Sciatic nerve (tissue), 2 donors: ENCODE measurements at places on chromosomes 5 and 9. TPM values are rescaled to one million over a fixed set of nuclear protein-coding genes. Genes with fewer than 3 reads are reported as not detected.

The HNRNPK gene
- total RNA-seq = 425 TPM

The SLC34A3 gene
- total RNA-seq = not detected

DNA sequence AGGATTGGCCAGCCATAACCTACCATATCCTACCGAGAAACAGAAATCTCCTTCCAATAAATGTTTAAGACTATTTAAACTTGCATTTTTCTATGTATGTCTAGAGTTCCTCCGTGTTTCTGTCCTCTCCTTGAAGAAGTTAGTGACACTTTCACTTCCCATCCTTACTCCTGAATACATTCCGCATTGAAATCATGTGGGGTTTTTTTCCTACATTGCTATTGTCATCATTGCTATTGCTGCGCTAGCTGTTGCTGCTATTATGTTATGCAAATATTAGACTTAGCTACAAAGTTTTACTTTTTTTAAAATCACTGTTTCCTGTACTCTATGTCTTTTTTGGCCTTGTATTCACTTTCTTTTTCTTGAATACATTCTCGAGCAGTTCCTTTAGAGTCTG is 83.3 kb upstream of the NEK6 start:
- no peak for DNase-seq

DNA sequence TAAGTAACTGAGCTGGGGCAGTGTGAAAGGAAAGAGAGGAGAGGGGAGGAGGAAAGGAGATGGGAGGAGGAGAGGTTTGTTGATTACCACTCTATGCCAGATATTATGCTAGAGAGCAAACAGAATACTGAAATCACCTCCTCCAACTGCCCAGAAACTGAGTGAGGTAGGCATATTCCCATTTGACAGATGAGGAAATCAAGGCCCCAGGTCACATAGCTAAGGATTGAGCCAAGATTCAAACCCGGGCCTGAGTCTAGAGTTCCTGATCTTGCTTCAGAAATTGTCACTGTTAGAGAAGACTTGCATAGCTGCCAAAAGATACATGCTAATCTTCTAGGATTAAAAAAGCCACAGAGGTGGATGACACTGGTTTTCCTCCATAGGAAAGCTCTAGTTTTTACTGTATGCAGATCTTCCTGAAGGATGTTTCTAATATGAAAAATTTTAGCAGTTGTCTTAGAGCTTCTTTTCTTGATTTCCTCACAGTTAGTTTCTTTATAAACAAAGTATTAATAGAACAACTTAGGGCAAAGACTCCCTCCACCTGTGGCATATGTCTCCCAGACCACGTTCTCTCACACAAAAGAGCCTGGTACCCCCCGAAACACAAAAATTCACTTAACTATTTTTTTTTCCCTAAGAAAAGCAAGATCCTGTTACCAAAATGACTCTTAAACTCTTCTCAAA is 97.4 kb downstream of the NLN start:
- no peak for DNase-seq

DNA sequence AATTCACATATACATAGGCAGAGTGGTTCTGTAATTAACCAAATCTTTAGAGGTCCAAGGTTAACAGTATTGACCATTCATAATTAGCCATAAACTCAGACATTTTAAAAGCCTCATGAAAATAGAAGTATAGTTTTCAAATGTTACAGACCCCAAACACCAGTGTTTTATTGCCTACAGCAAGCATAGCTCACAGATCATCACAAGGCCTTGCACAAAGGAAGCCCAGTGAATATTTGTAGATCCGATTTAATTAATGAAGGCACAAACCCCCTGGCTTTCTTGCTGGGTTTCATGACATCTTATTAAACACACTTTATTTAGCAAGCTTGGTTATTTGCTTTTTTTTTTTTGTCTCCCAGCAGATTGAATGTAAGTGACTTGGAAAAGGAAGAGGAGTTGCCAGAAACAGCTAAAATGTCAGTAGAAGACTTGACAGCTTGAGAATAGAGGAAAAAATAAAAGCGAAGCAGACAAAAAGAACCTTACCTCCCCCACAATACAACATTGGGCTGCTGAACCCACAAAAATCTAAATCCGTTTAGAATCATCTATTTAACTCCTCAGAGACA is 283.9 kb upstream of the TNC start:
- no peak for DNase-seq

DNA sequence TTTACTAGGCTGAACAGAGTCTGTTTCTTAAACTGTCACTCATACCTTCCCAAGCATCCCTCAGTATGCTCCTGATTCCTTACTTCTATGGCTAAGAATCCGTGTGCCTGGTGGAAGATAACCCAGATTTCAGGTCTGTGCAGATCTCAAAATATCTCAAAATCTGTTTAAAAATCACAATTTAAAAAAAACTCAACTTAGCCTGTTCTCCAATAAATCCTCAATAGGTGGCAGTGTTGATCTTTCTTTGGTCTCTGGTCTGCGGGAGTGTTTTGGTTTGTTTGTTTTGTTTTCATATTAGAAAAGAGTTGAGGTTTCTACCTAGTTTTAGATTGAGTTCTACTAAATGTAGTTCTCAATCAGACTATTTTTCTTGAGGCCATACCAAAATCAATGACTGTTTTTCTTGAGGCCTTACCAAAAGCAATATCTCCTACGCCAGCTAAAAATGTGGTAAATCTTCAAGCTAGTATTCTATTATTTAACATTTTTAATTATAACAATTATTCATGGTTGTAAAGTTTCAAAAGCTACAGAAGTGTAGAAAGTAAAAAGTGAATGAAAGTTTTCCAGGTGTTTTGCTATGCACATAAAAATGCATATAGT is 57.9 kb downstream of the TGFBR1 start:
- DNase-seq = no peak

The CCDC192 gene
- 1.2 TPM for total RNA-seq

DNA sequence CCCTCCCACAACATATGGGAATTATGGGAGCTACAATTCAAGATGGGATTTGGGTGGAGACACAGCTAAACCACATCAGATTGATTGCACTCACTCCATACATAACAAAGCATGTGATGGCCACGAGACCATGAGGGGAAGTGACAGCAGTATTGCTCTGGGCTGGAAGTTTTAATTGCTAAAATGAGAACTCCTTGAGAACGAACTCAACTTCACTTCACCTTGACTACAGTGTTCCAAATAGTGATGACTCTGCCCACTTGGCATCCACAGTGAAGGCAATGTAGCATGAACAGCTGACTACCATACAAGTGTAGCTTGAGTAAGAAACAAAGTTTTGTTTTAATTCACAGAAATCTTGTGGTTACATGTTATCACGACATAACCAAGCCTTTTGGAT is 739 bp upstream of the SPINK7 start:
- no peak for DNase-seq

The IL5 gene
- total RNA-seq = not detected

GRCh38 chr9:37026931-37027581 is 7.0 kb downstream of the PAX5 start:
- no peak for DNase-seq

DNA sequence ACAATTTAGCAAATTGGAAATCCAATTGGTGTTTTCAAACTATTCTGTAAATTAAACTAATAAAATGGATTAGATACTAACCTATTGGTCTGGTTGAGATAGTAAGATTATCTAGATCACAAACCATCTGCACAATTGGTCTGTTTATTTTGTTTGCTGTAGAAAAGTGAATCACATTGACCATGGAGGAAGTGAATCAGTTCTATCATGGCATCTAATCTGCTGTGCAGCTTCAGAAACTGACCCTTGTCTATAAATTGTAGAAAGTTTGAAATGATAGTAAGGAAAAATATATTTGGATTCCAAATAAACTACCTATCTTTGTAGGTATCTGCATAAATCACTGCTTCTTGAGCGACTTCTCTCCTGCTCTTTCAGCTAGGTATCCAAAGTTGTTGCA is 1865.4 kb downstream of the MAT2B start:
- DNase-seq = no peak

The EHMT1 gene
- total RNA-seq = 104 TPM

DNA sequence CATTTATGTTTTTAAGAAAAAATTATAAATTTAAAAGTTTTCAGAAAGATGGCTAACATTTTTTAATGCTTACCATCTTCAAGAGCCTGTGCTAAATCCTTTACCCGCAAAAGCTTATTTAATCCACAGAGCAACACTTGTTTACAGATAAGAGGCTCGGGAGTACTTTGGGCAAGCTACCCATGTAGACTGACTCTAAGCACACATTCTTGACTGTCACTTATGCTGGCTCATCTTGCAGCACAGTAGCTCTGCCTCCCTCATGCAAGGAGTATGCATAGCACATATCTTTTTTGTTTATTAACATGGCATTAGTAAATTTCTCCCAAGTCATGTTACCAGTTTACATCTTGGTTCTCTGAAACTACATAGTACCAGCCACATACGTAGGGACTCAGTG is 14.7 kb downstream of the SH3RF2 start:
- no peak for DNase-seq

The INSL6 gene
- total RNA-seq = not detected

DNA sequence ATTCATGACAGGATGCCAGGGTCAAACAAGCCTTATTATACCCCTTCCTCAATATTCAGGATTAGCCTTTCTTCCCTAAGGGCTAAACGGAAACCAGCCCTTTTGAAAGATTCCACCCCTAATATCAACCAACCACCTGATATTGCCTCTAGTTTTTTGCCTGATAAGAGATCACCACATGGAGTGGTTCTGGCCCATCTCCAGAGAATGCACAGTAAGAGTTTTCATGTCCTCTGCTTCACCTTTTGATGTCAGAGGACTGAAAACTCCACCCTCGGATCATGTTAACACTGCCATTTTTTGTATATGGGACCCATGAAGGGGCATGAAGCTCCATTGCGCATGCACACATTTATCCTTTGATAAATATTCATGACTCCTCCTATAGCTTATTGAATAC is 5.8 kb upstream of the LNPEP start:
- no peak for DNase-seq

DNA sequence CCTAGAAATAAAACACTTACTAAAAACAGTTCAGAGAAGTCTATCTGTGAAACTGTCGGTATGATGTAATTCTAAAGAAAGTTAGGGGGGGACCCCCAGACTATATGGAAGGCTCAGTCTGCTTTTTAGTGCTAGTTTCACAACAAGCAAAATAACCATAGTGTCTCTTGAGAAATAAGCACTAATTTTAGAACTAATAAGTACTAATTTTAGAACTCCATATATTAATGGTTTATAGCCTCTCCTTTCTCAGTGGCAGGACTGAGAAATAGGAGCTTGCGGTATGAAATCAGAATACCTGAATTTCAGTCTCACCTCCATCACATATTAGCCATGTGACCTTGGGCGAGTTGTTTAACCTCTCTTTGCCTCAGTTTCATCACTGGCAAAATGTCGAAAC is 1.4 kb upstream of the PHF24 start:
- no peak for DNase-seq

GRCh38 chr9:134127065-134127580 is 8.8 kb upstream of the WDR5 start:
- no peak for DNase-seq

The CLIC3 gene
- total RNA-seq = 11.3 TPM

The TLR4 gene
- 25.3 TPM for total RNA-seq

The ENHO gene
- total RNA-seq = 23.5 TPM

The NFX1 gene
- 45.8 TPM for total RNA-seq

The PAX5 gene
- total RNA-seq = 1.2 TPM

DNA sequence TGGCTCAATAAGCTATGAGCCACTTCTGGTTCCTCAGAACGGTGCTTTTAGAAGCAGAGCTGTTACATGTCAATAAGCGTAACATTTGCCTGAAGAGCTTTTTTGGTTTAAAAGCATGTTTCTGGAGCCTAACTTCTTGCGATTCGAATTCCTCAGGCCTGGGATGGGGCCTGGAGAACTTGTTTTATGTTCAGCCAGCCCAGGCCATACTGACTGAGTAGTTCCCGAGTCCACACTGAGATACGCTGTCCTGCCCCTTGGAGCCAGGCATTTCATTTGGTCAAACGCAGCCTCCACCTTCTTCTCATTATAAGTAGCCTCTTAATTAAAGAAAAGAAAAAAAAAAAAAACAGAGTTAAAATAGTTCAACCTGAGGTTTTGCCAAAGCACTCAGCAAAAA is 260.6 kb upstream of the ANKRD55 start:
- DNase-seq = no peak

The AQP3 gene
- total RNA-seq = 23.7 TPM

DNA sequence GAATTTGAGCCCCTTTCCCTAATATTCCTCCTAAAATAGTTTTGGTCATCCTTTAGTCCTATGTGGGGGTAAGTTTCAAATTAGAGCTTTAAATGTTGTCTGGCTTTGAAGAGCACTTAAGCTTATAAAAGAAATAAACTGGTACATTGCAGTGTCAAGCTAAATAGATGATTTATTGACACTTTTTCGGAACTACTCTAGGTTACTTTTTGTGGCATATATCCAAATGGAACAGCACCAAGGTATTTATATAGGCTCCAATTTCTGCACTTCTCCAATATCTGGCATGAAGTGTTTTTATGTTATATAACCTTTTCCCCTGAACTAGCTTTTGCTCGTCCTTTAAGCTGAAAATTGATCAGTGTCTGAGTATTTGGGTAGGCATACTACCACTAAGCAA is 402.5 kb downstream of the NFIB start:
- no peak for DNase-seq

DNA sequence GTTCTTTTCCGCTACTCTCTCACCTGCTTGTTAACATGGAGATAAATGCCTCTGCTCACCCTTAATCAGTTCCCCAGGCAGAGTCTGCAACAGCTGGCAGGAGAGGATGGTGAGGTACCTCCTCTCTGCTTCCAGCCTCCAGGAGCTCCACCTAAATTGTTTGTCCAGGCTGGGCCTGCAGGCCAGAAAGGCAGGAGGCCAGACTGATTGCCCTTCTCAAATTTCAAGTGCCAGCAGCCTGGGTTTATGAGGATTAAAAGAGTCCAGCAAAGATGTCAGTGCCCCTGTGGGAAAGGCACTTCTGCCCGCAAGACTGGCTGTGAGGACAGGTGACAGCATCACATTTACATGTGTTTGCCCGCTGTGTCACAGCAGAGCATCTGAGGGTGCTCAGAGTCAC is 19.8 kb downstream of the CORO2A start:
- DNase-seq = peak; percentile 39

GRCh38 chr5:36647046-36647445 is 40.6 kb downstream of the SLC1A3 start:
- no peak for DNase-seq

The GRM6 gene
- not detected for total RNA-seq

The DIAPH1 gene
- total RNA-seq = 92.5 TPM

DNA sequence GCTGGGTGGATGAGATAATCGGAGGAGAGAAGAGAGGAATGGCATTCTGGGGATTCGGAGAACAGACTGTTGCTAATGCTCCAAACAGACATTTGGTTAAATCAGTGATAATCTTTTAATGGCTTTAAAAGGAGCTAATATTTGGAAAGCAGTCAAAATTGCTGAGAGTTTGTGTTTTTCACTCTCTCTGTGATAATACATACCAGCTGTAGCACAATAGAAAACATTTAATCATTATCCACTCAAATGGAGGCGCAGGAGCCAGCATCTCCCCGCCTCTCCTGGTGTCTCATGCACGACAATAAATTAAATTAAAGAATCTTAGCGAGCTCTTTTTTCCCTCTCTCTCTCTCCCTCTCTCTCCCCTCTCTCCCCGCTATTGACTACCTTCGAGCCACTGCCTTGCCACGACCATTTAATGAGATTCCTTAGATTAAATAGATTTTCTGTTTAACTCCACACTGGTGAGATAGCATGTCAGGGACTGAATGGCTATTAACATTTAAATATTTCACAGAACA is 268.6 kb upstream of the MVB12B start:
- no peak for DNase-seq

- no peak for DNase-seq
These were observed 909 bp downstream of the NDFIP1 start for GRCh38 chr5:142109331-142110045.

GRCh38 chr5:4375640-4376039 is 764.5 kb upstream of the ADAMTS16 start:
- no peak for DNase-seq

The KCNT1 gene
- 0.53 TPM for total RNA-seq
